ENCODE measurements at places on chromosomes 12 and 14. TPM values are rescaled to one million over a fixed set of nuclear protein-coding genes. Genes with fewer than 3 reads are reported as not detected.
A peak's percentile ranks its signal among the peaks of the same experiment; 100 is the strongest.

Gene KTN1
- total RNA-seq, result 93.7 TPM

Gene NEDD1
- total RNA-seq, result 39.8 TPM

Gene FGF23
- not detected for total RNA-seq

DNA sequence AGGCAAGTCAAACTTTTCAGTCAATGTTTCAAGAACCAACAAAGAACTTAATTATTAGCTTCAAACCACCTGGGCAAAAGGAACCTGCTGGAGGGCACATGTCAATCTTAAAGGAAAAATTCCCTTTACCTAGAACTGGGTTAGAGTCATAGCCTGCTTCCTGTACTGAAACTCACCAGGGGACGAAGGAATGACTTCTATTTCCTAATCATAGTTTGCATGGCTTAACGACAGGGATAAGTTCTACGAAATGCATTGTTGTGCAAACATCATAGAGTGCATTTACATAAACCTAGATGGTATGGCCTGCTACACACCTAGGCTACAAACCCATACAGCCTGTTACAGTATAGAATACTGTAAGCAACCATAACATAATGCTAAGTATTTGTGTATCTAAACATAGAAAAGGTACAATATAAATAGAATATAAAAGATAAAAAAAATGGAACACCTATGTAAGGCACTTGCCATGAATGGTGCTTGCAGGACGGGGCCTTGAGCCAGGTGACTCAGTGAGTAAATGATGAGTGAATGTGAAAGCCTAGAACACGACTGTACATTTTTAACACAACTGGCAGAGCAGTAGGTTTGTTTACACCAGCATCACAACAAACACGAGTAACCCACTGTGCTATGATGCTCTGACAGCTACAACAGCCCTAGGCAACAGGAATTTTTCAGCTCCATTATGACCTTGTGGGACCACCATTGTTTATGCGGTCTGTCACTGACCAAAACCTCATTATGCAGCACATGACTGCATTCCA is 234.9 kb upstream of the CAND1 start:
- peak; percentile 69 for ATAC-seq

Gene COCH
- 0.58 TPM for total RNA-seq

Gene NCOR2
- total RNA-seq, result 87.8 TPM

Gene TTC7B
- total RNA-seq, result 5.2 TPM

- no peak for ATAC-seq
Observed at GRCh38 chr12:106893451-106893850, 62.3 kb upstream of the TMEM263 start.

GRCh38 chr12:89501793-89502192 is 22.8 kb downstream of the GALNT4 start:
- ATAC-seq, result no peak

- ATAC-seq, result no peak
Observed at GRCh38 chr14:91679273-91679672, 52.6 kb downstream of the CATSPERB start.

DNA sequence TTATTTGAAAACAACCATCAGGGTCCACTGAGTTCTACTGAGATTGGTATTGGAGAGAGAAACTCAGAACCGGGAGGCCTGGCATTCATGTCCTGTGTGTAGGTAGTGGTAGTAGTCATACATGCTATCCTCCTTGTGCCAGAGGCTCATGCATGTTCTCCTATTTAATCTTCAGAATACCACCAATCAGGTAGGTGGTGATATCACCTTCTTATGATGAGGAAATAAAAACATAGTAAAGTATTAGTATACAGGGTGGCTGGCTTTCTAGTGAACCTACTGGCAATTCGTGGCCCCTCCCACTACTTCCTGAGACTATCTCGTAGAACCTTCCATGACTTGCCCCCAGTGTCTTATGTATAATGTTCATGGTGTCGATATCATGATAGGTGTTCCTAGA is 40.5 kb upstream of the EID3 start:
- no peak for ATAC-seq

Gene C12orf54
- total RNA-seq, result not detected

Data from activated T-helper 17 cell treated with anti-CD3 and anti-CD28 coated beads, Interleukin-2, amount 50 U/mL, for 72 hours (primary cell).